ENCODE measurements at places on chromosomes 12 and 14. TPM values are rescaled to one million over a fixed set of nuclear protein-coding genes. Genes with fewer than 3 reads are reported as not detected.

The LAG3 gene
- total RNA-seq = 1.0 TPM

- DNase-seq = peak; percentile 51
These were observed 31.8 kb upstream of the MIS18BP1 start for GRCh38 chr14:45284802-45285201.

The BATF gene
- total RNA-seq = not detected

- no peak for DNase-seq
These were observed 27.3 kb downstream of the KRT76 start for GRCh38 chr12:52749827-52750226.

The PLEK2 gene
- not detected for total RNA-seq

DNA sequence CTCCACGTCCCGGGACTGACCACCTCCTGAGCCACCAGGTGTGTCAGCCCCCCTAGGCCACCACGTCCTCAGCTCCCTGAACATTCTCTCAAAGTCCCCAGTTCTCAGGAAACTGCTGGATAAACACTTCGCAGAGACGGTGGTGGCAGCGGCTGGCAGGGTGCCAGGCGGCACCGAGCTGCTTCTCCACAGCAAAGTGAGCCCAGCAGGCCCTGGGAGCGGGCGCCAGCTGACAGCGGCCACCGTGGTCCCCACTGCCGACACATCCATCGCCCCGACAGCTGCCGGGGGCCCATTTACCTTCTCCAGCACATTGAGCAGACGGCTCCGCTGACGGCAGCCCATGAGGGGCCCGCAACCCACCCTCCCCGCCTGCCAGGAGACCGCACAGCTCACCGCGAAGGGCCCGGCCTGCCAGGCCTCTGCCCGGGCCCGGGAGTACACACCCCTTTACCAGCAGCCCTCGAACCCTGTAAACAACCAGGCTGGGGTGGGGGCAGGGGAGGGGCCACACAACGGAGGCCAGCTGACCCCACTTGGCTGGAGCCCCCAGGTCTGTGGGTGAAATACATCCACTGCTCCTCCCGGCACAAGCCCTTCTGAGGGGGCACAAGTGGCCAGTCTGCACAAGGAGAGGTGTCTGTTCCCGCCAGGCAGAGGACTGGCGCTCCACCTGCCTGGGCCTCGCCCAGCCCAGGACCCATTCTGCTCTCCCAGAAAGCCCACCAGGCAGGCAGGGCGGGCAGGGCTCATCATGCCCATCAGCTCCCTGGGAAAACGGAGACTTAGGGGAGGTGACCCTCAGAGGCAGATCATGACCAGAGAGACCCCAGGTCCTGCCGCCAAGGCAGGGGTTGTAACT lies 10.5 kb downstream of the AKT1 start:
- DNase-seq = no peak

The JAG2 gene
- total RNA-seq = 9.6 TPM

DNA sequence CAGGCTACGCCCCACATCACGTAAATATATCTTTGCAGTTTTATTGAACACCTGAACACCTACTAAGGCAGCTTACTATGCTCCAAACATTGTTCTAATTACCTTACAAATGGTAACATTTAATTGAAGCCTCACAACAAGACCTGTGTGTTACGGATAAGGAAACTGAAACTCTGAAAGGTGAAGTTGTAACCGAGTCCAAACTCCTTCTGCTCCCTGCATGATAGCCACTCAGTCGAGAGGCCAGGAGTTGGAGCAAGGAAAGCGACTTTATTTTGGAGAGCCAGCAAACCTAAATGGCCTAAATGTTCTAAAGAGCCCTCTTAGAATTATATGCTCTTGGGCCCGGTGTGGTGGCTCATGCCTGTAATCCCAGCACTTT lies 12.6 kb upstream of the TRPV4 start:
- no peak for DNase-seq

All from GM23338 (cell line).